ENCODE measurements at places on chromosomes 2 and 18. TPM values are rescaled to one million over a fixed set of nuclear protein-coding genes. Genes with fewer than 3 reads are reported as not detected.
A peak's percentile ranks its signal among the peaks of the same experiment; 100 is the strongest.

The GALNT3 gene
- total RNA-seq, result 0.27 TPM

The KIAA2012 gene
- 0.25 TPM for total RNA-seq

The PSD4 gene
- total RNA-seq, result 0.92 TPM

- H3K36me3 ChIP-seq, result no peaks in the 10 kb centered on the region
- H3K4me1 ChIP-seq, result peaks cover 85% of the 10 kb centered on the region
- no peak for DNase-seq
- no peak overlapping the region for H3K4me3 ChIP-seq
- H3K27me3 ChIP-seq, result no peaks in the 10 kb centered on the region
Observed at GRCh38 chr2:160210599-160211138, 10.6 kb upstream of the ITGB6 start.

The DSG1 gene
- not detected for total RNA-seq

The PAPOLG gene
- total RNA-seq, result 8.0 TPM

DNA sequence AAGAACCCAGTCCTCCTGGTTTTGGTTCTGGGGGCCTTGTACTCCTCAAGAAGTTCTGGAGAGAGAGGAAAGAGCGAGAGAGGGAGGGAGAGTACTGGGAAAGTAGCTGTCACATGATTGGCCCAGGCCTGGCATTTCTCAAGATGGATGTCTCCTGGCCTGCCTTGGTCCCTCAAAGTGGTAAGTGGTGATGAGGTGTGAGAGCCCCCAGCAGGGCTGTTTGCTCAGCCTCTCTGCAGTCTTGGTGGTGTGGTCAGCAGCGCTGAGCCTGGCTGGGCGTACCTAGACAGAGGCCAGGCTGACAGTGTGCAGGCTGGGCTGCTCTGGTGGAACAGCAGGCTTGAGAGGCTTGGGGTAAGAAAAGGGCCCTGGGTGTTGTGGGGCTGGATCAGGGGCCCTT lies 2.5 kb downstream of the SPEG start:
- H3K27ac ChIP-seq, result no peak overlapping the region
- H3K27me3 ChIP-seq, result peaks cover 4% of the 10 kb centered on the region
- no peak overlapping the region for H3K4me3 ChIP-seq
- H3K36me3 ChIP-seq, result no peaks in the 10 kb centered on the region

The ZSWIM2 gene
- not detected for total RNA-seq

DNA sequence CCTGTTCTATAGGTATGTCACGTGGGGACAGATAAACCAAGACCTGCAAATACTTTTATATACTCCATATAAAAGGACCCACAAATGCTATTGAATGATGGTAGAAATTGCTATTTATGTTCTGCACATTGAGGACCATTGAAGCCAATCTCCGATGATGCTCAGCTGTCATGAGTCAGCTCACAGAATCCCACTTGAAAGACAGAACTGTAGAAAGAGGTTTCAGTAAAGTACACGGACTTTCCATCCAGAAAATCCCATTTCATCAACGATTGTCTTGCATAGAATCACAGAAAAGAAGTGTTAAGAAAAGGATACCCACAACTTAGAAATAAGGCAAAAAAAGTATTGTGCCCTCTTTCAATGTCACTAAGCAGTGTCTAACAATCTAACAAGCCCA lies 169.0 kb upstream of the COPS8 start:
- peaks cover 21% of the 10 kb centered on the region for H3K27me3 ChIP-seq
- no peak overlapping the region for H3K4me3 ChIP-seq
- H3K4me1 ChIP-seq, result no peaks in the 10 kb centered on the region
- no peaks in the 10 kb centered on the region for H3K36me3 ChIP-seq
- no peak overlapping the region for H3K27ac ChIP-seq
- no peak for DNase-seq

DNA sequence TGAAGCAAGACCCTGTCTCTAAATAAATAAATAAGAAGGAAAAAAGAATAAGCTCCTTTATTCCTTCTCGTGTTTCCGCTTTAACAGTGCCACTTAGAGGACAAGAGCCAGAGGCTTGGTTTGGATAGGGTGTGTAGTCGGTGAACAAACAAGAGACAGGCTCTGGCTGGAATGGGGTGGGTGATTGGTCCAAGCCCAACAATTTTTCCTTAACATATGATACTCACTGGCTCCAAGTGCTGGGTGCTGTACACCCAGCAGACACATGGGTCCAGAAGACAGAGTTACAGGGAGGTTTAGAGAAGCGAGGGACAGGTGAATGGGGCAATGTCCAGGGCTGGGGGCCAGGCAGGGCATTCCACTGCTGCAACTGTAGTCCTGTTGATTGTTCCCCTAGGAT lies 77.8 kb downstream of the NCAPH start:
- H3K27me3 ChIP-seq, result peaks cover 27% of the 10 kb centered on the region
- DNase-seq, result no peak
- H3K4me1 ChIP-seq, result peaks cover 9% of the 10 kb centered on the region
- no peaks in the 10 kb centered on the region for H3K36me3 ChIP-seq

DNA sequence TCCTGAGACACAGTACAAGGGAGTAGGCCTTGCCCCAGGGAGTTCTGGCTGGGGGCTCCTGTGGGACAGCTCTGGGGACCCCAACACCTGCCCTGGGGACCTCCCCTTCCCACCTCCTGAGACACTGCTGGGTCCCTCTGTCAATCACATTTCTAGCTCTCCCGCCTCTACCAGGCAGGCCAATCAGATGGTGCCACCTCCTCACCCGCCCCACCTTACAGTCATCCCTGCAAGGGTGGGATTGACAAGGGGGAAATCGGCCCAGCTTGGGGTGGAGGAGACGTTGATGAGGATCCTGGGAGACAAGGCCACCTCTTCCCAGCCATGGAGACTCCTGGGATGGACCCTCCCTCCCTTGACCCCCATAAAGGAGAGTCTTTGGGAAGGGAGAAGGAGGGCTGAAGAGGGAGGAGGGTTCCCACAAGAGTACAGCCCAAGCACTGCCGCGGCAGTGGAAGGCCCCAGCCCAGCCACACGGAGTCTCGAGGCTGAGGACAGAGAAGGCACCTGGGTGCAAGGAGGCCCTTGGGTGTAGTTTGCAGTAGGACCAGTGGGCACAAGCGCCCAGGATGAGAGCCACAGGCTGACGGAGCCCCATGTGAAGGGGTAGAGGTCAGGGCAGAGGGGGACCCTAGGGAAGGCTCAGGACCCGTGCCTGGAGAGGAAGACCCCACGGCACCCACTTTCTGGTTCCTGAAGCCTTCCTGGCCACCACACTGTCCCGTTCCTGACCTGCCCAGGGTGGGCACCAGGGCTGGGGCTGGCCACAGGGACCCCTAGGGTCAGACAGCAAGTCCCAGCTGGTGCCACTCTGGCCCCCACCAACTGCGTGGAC lies 109.9 kb upstream of the OTOS start:
- H3K36me3 ChIP-seq, result no peaks in the 10 kb centered on the region
- H3K4me3 ChIP-seq, result no peak overlapping the region
- peaks cover 21% of the 10 kb centered on the region for H3K27me3 ChIP-seq

The EVA1A gene
- 71.1 TPM for total RNA-seq

GRCh38 chr2:127388423-127389164 lies 819 bp upstream of the MAP3K2 start:
- peak; percentile 17 for DNase-seq
- H3K36me3 ChIP-seq, result no peaks in the 10 kb centered on the region
- H3K4me1 ChIP-seq, result peaks cover 57% of the 10 kb centered on the region
- H3K27ac ChIP-seq, result peak overlapping the region; percentile 92
- H3K4me3 ChIP-seq, result peak overlapping the region; percentile 90
- peaks cover 3% of the 10 kb centered on the region for H3K27me3 ChIP-seq

DNA sequence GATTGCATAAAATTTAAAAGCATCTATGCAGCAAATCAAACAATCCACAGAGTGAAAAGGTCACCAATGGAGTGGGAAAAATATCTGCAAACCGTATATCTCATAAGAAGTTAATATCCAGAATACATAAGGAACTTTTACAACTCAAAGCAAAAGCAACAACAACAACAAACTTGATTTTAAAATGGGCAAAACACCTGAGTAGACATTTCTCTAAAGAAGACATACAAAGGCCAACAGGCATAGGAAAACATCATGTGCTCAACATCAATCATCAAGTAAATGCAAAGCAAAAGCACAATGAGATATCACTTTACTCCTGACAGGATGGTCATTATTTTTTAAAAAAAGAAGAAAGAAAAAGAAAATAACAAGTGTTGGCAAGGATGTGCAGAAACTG lies 38.1 kb downstream of the TMEM247 start:
- peaks cover 7% of the 10 kb centered on the region for H3K36me3 ChIP-seq
- DNase-seq, result no peak
- H3K4me1 ChIP-seq, result peaks cover 13% of the 10 kb centered on the region
- H3K4me3 ChIP-seq, result no peak overlapping the region

The OSBPL6 gene
- total RNA-seq, result 2.5 TPM

- peaks cover 6% of the 10 kb centered on the region for H3K4me1 ChIP-seq
- H3K27me3 ChIP-seq, result no peaks in the 10 kb centered on the region
- no peaks in the 10 kb centered on the region for H3K36me3 ChIP-seq
- no peak overlapping the region for H3K4me3 ChIP-seq
- no peak overlapping the region for H3K27ac ChIP-seq
- no peak for DNase-seq
Observed at GRCh38 chr2:144052083-144052482, 467.8 kb downstream of the ZEB2 start.

The CWC22 gene
- total RNA-seq, result 19.1 TPM

- no peak overlapping the region for H3K27ac ChIP-seq
- H3K4me1 ChIP-seq, result peaks cover 6% of the 10 kb centered on the region
- peaks cover 4% of the 10 kb centered on the region for H3K27me3 ChIP-seq
- H3K36me3 ChIP-seq, result no peaks in the 10 kb centered on the region
- no peak for DNase-seq
Observed at GRCh38 chr2:100234141-100234540, 88.2 kb downstream of the LONRF2 start.

- peaks cover 47% of the 10 kb centered on the region for H3K27me3 ChIP-seq
- H3K4me3 ChIP-seq, result no peak overlapping the region
- DNase-seq, result no peak
- H3K4me1 ChIP-seq, result peaks cover 4% of the 10 kb centered on the region
- H3K27ac ChIP-seq, result no peak overlapping the region
Observed at GRCh38 chr2:100110614-100111000, 31.8 kb downstream of the AFF3 start.

The NEB gene
- total RNA-seq, result not detected

- H3K27me3 ChIP-seq, result no peaks in the 10 kb centered on the region
- DNase-seq, result no peak
- no peak overlapping the region for H3K4me3 ChIP-seq
- H3K4me1 ChIP-seq, result no peaks in the 10 kb centered on the region
- no peak overlapping the region for H3K27ac ChIP-seq
Observed at GRCh38 chr18:31206071-31206470, 43.4 kb upstream of the DSC1 start.

GRCh38 chr2:110655701-110656100 lies 22.2 kb downstream of the BUB1 start:
- H3K4me1 ChIP-seq, result peaks cover 21% of the 10 kb centered on the region
- H3K27me3 ChIP-seq, result no peaks in the 10 kb centered on the region
- no peak overlapping the region for H3K4me3 ChIP-seq

DNA sequence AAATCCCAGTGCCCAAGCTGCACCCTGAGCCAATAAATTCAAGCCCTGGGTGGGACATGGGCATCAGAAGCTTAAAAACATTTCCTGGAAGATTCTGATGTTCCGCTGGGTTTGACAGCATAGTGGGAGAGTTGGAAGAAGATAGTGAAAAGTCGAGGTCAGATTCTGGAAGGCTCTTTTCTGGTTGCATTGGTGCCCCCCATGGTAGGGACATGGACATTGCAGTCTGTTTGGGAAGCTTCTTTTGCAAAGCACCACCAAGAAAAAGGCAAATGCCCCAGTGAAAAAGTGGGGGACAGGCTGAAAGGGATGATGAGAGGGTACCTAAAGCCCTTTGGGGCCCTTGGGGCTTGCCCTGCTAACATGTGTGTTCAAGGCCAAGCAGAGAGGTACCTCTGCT lies 21.0 kb downstream of the MERTK start:
- no peak for DNase-seq
- no peak overlapping the region for H3K27ac ChIP-seq
- H3K4me1 ChIP-seq, result peaks cover 14% of the 10 kb centered on the region
- peaks cover 21% of the 10 kb centered on the region for H3K27me3 ChIP-seq
- no peaks in the 10 kb centered on the region for H3K36me3 ChIP-seq

The DAPL1 gene
- total RNA-seq, result not detected

Data from HFFc6 (cell line).